SHP77 (cell line): ENCODE measurements at places on chromosomes 13 and 19.

DNA sequence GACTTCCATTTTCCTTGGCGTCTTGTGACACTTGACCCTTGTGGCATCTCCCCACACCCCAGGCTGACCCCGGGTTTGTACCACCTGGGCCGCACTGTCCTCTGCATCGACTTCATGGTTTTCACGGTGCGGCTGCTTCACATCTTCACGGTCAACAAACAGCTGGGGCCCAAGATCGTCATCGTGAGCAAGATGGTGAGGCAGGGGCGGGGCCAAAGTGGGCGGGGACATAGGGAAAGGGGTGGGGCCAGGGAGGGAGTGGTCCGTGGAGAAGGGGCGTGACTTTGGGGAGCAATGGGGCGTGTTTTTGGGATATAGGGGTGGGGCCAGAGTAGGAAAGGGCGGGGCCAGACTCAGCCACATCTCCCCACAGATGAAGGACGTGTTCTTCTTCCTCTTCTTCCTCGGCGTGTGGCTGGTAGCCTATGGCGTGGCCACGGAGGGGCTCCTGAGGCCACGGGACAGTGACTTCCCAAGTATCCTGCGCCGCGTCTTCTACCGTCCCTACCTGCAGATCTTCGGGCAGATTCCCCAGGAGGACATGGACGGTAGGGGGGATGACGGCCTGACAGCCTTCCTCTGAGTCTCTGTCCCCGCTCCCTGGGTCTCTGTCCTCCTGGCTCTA lies 42.8 kb downstream of the TRPM4 start:
- no peak for DNase-seq

- DNase-seq = no peak
These were observed 49.4 kb downstream of the KLF2 start for GRCh38 chr19:16373989-16374388.

DNA sequence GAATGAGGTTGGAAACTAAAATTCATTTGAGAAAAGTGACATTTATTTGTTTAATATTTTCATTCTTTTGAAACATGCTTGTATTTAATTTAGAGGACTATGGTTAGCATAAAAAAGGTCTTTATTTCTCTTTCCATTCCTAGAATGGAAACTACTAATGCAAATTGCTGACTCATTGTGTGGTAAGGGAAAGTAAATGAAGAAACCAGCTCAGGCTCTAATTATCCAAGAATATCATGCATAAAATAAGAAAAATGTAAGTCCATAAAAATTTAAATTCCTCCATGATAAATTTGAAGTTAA lies 777.0 kb upstream of the SLITRK1 start:
- DNase-seq = no peak

DNA sequence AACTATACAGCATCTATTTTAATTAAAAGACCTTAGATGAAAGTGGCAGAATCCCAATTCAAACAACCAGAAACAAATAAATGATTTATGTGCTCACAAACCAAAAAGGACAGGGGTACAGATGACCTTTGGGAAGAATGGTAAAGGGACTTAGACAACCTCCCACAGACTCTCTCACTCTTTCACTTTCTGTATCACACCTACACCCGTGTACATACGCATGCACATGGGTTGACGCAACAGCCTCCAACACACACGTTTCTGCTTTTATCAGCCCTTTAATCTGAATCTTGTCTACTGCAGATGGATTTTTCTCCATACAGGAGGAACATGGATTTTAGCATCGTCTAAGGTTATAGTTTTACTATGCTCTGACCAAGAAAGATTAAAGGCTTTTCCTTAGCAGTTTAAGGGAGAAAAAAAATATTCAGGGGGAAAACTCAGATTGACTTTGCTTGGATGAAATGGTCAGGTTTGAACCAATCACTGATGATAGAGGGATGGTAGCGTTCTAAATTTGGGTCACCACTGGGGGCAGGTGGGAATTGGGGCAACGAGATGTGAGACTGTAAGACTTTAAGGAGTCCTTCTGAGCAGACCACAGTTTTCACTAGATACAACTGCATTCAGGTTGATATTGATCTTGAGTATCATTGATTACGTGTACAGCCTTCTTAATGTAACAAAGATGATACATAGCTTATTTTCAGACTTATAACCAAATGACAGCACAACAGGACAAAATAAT lies 166.1 kb downstream of the ITGBL1 start:
- DNase-seq = no peak

DNA sequence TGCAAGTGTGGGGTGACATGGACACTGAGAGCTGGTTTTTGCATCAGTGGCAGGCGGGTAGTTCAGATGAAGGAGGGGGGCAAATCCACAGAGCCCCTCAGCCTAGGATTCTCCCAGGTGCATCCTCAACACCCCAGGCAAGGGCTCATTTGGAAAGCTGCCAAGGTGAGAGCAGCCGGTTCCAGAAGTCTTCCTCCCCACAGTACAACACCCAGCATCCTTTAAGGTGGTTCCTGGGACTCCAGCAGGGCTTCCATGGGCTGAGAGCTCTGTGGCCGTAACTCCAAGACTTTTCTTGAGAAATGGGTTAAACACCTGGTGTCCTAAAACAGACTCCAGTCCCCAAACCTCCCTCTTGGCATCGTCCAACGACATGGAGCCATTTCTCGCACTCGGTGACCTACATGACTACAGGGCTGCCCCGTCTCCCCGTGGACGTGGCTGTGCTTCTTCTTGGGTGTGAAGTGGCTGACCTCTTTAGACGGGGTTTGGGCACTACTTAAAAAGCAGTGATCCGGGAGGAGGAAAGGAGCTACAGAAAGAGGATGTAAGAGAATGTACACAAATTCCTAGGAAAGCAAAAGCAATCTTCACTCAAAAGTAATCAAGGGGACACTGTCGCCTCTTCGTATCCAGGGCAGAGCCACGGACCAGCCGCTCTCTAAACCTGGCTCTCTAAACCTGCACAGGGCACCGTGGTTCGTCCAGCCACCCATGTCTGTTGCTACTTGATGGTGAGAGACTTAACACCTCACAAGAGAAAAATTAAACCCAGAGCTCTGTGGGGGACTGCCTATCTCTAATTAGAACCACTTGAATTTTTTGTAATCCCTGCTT lies 25.5 kb downstream of the RANBP3 start:
- no peak for DNase-seq

- DNase-seq = no peak
These were observed 4.3 kb downstream of the LGALS14 start for GRCh38 chr19:39708594-39708993.
